ENCODE measurements at places on chromosomes 7 and 10.
A peak's percentile ranks its signal among the peaks of the same experiment; 100 is the strongest.

DNA sequence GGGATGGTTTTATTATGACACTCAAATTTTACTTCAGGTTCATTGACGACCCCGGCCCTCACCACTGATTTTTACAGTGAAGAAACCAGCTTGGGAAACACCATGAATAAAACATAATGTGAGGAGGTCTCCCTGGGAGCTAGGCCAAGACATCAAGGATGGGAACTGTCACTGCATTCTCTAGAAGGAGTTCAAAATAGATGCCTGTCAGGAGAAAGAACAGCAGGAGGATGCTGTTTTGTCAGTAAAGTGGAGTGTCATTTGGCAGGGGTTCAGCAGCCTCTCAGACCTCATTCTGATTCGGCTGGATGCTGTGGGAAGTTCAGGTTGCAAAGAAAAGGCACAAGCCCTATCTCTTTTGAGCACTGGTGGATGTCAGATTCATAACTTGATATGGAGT lies 360.3 kb upstream of the C7orf33 start:
- no peak for DNase-seq

GRCh38 chr7:29599026-29599425 lies 35.4 kb downstream of the PRR15 start:
- DNase-seq = no peak

DNA sequence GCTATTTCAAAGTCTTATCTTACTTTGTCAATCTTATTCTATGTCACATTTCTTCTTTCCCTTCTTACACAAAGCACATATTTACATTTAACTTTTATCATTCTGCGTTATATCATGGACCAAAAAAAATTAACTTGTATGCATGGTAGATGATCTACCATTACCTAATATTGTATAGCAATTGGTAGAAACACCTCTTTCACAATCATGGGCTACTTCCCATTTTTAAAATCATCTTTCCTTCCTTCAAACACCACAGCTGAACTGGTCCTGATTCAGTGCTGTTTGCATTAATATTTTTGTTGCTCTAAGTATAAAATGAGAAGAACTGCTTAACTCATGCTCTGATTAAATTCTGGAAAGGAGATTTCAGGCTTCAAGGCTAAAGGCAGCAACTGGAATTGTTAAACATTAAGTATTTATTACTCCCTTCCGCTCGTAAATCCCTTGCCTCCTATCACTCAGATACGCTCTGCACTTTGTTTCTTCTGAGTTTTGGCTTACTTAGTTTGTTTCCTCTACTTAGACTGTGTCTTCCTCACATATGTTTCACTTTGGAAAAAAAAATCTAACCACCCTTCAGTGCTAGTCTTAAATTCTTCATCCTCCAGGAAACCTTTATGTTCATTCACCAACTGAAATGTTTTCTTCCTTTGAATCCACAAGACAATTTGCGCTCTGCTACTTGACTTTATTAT lies 901.4 kb downstream of the PCDH15 start:
- DNase-seq = no peak

DNA sequence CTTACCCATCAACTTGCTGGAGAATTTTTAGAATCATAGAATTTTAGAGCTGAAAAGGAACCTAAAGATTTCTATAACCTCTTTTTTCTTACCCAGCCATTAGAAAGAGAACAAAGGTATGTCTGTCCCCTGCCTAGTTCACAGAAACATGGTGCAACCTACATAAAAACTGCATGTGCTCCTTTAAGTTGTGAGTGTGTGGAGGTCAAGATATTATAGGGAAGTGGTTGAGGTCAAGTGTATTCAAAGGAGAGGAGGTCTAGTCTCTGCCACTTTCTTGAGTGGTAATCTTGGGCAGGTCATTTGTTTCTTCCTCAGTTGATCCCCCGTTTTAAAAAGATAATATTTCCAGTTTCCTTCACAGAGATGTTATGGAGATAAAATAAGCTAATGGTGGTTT lies 6.4 kb downstream of the UBTD1 start:
- no peak for DNase-seq

GRCh38 chr10:110358869-110359629 lies 54.3 kb upstream of the SMNDC1 start:
- no peak for DNase-seq

DNA sequence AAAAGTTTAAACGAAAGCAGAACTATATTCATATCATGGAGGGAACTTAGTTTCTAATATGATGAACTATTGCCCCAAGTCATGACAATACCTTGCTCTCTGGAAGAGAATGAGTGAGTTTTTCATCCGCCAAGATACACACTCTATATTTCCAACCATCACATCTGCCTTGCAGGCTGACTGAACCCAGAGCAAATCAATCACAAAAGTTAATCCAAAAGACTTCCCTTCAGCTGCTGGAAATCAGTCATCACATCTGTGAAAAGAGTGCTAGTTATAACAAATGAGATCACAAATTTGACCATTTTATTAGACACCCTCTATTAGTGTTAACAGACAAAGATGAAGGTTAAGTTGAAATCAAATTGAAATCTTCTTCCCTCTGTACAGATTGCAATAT lies 261.7 kb upstream of the PRKCQ start:
- no peak for DNase-seq

DNA sequence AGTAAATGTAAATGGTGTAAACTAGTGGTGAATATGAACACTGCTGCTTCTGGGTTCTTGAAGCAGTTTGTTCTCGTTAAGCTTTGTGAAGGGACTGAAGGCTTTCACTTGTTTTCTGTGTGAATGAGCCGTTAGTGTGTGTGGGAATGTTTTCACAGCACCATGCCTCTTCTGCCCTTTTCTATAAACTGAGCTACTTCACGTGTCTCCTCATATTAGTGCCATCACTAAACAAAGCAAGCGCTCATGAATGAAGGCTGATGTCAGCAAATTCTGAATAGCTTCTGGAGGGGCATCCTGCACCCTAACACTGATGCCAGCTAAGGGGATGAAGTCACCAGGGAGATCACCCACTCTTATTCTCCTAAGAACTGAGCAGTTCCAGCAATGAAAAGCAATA lies 205.6 kb upstream of the ETV1 start:
- DNase-seq = no peak

GRCh38 chr10:91602868-91603568 lies 29.9 kb downstream of the PPP1R3C start:
- DNase-seq = no peak

GRCh38 chr7:130529417-130529816 lies 37.5 kb downstream of the MEST start:
- no peak for DNase-seq

DNA sequence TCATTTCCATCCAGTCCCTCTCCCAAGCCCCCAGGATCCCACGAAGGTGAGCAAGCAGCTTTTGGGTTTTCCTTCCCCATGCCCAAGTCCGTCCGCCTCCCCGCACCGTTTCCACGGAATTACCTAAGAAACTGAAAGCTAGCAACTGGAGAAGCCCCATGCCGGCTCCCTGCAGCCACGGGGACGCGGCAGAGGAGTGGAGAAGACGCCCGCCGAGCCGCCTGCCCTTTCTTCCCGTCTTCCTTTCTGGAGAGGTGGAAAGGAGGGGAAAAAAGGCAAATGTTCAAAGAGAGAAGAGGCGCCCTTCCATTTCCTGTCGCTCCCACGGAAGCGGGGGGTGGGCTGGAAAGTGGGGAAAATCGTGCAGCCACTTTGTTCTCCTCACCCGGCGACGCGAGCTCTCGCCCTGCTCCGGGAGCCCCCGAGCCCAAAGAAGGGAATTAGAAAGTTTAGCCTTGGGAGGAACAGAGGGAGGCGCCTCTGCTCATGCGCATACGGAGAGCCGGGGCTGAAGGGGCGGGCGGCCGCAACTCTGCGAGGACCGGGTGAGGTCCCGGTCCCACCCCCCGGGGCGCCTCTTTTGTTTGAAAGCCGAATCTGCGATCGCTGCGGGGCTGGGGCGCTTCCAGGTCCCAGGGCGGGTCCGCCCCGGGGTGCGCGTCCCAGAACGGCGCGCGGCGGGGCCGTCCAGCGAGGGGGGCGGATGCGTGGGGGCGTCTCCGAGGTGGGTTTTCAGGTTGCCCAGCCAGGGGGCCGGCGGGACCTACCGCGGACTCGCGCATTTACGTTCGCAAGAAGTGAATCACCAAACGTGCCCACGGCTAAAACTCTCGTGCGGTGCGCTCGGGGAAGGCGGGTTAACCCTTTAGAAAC lies at the start of gene LAMB1:
Gene LAMB1 (minus strand): TSS at position 436 of the 873 bp plus-strand sequence. CDS start 276 bp downstream, at position 160.
- no peak for DNase-seq

- DNase-seq = no peak
Observed at GRCh38 chr10:121121462-121121861, 270.3 kb downstream of the WDR11 start.

- DNase-seq = no peak
Observed at GRCh38 chr10:110171032-110171431, 36.4 kb upstream of the MXI1 start.

GRCh38 chr7:20114468-20114867 lies 102.7 kb downstream of the MACC1 start:
- DNase-seq = no peak

- no peak for DNase-seq
Observed at GRCh38 chr10:99914236-99914635, 95.5 kb downstream of the DNMBP start.

- no peak for DNase-seq
Observed at GRCh38 chr10:107626862-107627261, 462.4 kb upstream of the SORCS1 start.

GRCh38 chr10:31166606-31167005 lies 134.9 kb upstream of the ZNF438 start:
- DNase-seq = no peak

- no peak for DNase-seq
Observed at GRCh38 chr10:93413252-93413689, 68.9 kb downstream of the MYOF start.

- DNase-seq = no peak
Observed at GRCh38 chr7:80511964-80512363, at the start of gene GNAT3. GNAT3 (minus strand) TSS chr7:80512064; CDS start chr7:80511926, 138 bp downstream.

GRCh38 chr10:80281292-80281691 lies 8.2 kb downstream of the MAT1A start:
- DNase-seq = no peak

- no peak for DNase-seq
Observed at GRCh38 chr7:112060625-112061024, 145.6 kb downstream of the DOCK4 start.

- DNase-seq = no peak
Observed at GRCh38 chr10:130040817-130041330, 69.8 kb downstream of the C10orf143 start.

DNA sequence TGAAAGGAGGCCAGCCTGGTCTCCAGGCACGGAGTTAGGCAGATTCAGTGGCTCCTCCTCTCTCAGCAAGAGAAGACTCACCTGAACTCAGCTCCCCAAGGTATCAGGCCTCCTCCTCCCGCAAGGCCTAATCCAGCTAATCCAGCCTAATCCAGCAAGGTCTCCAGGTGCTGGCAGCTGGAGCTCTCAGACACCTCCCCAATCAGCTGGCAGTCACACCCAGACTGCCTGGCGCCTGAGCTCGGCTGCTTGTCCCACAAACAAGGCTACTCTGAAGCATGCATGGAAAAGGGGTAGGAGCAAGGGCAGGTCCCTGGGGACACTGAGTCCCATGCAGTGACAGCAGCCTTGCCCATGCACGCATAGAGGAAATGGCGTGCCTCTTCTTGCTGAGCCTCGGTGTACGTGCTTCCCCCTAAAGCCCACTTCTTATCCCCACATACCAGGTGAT lies 3.3 kb upstream of the OPN4 start:
- DNase-seq = no peak

- DNase-seq = no peak
Observed at GRCh38 chr10:132534391-132535064, 3.1 kb upstream of the INPP5A start.

DNA sequence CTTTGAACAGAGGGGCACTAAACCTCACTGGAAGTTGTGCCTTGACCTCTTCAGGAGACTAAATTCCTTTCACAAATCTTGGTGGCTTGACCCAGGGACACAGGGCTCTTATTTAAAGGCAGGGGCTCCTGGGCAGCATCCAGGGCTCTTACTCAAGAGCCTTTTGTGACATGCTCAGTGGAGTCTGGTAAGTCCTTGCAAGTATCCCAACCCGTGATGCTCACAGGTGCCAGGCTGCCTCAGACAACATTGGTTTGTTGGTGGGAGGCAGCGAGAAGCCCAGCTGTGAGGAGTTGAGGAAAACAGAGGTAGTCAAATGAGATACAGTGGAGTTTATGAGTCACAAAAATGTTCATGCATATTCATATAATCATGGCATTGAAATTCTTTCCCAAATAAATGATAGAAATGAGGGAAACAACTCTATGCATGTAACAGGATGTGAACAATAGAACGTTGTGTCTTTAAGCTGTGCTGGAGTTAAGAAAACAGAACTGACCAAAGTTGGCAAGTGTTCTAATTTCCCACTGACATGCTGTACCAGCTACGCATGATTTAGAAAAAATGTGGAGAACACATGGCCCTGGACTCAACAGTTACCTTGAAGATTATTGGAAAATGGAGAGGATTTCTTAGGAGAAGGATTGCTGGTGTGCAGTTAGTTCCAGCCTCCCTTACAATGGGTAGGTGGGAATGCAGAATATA lies 654.5 kb upstream of the COBL start:
- DNase-seq = no peak

- DNase-seq = no peak
Observed at GRCh38 chr10:86753638-86754434, 2.6 kb upstream of the BMPR1A start.

DNA sequence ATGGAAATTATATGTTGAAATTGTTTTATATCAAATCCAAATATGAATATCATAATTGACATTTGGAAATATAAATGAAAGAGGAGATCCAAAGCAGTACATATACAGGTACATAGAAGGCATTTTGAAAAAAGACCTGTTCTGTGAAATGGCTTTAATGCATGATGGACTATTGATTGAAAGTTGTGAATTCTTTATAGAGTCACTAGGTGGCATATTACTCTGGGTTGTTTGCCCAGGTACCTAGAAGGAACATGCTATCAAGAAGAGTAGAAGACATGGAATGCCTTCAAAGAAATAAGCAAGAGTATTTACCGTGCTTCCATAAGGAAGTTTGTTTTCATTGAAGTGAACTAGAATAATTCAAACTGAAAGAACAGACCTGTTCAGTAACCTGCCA lies 160.0 kb upstream of the ANK3 start:
- no peak for DNase-seq

- DNase-seq = peak; percentile 28
Observed at GRCh38 chr7:144384555-144385245, 18.8 kb downstream of the NOBOX start.

DNA sequence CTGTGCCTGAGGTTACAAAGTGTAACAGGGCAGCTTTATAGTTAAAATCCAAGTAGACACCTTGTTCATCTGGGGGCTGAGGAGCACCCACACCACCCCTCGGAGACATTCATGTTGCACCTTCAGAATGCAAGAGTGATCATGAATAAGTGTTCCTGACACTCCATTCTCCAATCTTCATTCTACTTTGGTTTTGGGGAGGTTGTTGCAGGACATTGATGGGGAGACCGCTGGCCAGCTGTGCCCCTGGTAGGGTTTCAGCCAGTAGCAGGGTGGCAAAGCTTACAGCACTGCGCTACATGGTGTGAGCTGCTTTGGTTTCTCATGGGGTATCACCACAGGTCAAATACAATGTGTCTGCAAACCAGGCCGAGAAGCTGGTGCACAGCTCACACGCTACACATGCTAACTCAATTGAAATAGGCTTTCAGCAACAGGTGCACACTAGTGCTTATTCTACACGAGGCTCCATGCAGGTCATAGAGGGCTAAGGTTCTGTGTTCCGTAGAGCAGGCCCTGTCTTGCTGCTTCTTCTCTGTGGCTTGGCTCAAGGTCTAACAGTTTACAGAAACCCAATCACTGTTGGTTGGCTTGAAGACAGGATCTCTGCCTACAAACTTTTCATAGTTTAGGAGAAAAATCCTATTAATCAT lies 317.4 kb upstream of the ZNF32 start:
- DNase-seq = no peak

Measured in stimulated activated CD4-positive, alpha-beta T cell treated with anti-CD3 and anti-CD28 coated beads, TNF-alpha, amount 100 ng/mL, for 4 hours (primary cell).